ENCODE measurements at places on chromosomes 5 and 9. TPM values are rescaled to one million over a fixed set of nuclear protein-coding genes. Genes with fewer than 3 reads are reported as not detected.

Gene RNF224
- not detected for total RNA-seq

Gene WNT8A
- total RNA-seq = not detected

Gene CDH9
- total RNA-seq = not detected

Gene PCDHGB7
- 7.4 TPM for total RNA-seq

Gene PCDHGA5
- total RNA-seq = 0.87 TPM

Gene LYSMD3
- 31.5 TPM for total RNA-seq

Gene C5orf63
- 2.7 TPM for total RNA-seq

Gene IFNA10
- total RNA-seq = not detected

Gene IFNK
- 0.12 TPM for total RNA-seq

Gene ZNF189
- 25.5 TPM for total RNA-seq

Gene SYK
- not detected for total RNA-seq

Gene SLC25A2
- 0.50 TPM for total RNA-seq

Gene PDE6A
- total RNA-seq = not detected

Gene GFPT2
- total RNA-seq = 24.2 TPM

Gene STRBP
- total RNA-seq = 6.8 TPM

Gene PCDHGB3
- 4.2 TPM for total RNA-seq

Gene SGCD
- 3.7 TPM for total RNA-seq

Gene LCP2
- 0.25 TPM for total RNA-seq

Gene SLC46A2
- not detected for total RNA-seq

Gene NSMF
- 16.9 TPM for total RNA-seq

Gene PFN3
- not detected for total RNA-seq

Gene ABO
- total RNA-seq = not detected

Gene ARHGEF28
- 49.0 TPM for total RNA-seq

Gene CCNI2
- not detected for total RNA-seq

Gene CATSPER3
- total RNA-seq = 0.12 TPM

Gene BTNL9
- total RNA-seq = not detected

Gene FOXI1
- total RNA-seq = not detected

Gene PCDHB14
- 0.11 TPM for total RNA-seq

Gene KCNN2
- 0.37 TPM for total RNA-seq

Gene GZMA
- total RNA-seq = not detected

Gene ATP6V0E1
- total RNA-seq = 202 TPM

Gene PLPP1
- 53.0 TPM for total RNA-seq

Gene GLRA1
- total RNA-seq = not detected

Gene IL5
- total RNA-seq = not detected

Gene MLANA
- not detected for total RNA-seq

Gene NTRK2
- 0.33 TPM for total RNA-seq

Gene KIF24
- total RNA-seq = 5.2 TPM

Gene ORM2
- total RNA-seq = not detected

Gene MYMK
- total RNA-seq = not detected

Gene ANXA2R
- total RNA-seq = 2.1 TPM

Gene CENPH
- 15.7 TPM for total RNA-seq

Gene KCNIP1
- total RNA-seq = not detected

Gene HTR4
- total RNA-seq = not detected

Gene RAI14
- total RNA-seq = 259 TPM

Gene GPR151
- not detected for total RNA-seq

Gene SPATA31A6
- total RNA-seq = not detected

Gene NFIB
- total RNA-seq = 6.3 TPM

Gene SPATA31C2
- not detected for total RNA-seq

Gene DNM1
- 20.7 TPM for total RNA-seq

Gene LRRC26
- not detected for total RNA-seq

Gene PGM5
- 74.4 TPM for total RNA-seq

Gene TLN1
- 584 TPM for total RNA-seq

Gene AQP7
- total RNA-seq = not detected

Gene MYOZ3
- total RNA-seq = not detected

Gene PCDHA8
- 0.12 TPM for total RNA-seq
